ENCODE measurements at places on chromosomes 3 and 15.

GRCh38 chr15:38750786-38751185 is 186.2 kb upstream of the RASGRP1 start:
- no peak for DNase-seq

DNA sequence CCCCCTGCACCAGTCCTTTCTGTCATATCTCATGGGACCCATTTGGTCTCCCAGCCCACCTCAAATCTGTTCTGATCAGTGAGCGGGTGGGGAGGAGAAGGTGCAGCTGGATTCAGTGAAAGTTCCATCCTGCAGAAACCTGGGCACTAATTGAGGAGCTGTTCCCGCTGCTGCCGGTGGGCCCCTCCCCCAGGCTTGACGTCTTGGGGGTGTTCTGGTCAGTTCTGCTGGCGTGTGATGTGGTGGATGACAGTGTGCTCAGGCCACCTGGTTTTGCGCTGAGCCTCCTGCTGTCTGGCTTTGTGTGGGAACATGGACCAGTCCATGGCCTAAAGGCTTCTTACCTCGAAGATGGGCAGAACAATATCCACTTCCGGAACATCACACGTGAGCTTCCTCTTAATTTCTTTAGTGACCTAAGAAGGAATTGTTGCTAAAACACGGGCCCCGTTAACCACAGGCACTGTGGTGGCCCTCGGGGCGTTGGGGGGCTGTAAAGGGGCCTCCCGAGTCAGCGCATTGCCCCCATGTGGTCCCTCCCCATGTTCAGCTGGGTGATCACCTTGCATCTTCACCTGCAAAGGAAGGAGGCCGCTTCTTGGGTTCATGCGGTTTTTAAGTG is 59.7 kb downstream of the RGMA start:
- no peak for DNase-seq

GRCh38 chr3:72629191-72629631 is 219.0 kb downstream of the SHQ1 start:
- peak; percentile 13 for DNase-seq

GRCh38 chr3:27130796-27131195 is 238.4 kb downstream of the NEK10 start:
- no peak for DNase-seq

DNA sequence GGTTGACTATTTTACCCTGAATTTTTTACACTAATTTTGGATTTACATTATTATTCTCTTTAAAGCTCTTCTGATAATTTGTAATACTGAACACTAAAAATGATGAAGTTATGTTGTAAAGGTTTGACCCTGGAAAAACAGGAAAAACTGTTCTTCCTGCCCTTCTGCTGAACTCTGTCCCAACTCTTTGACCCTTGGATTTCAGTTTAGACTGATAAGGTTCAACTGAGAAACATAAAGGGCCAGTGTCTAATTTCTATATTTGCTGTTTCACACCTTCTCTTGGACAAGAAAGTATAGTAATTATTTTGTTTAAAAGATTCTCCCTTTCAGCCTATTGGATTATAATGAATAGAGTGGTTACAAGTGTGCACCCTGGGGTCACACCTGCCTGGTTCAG is 12.8 kb upstream of the TMOD3 start:
- DNase-seq, result no peak

GRCh38 chr15:25655207-25655948 is 207.7 kb downstream of the ATP10A start:
- DNase-seq, result no peak

- DNase-seq, result peak; percentile 13
Observed at GRCh38 chr3:136979684-136980083, 21.9 kb downstream of the IL20RB start.

DNA sequence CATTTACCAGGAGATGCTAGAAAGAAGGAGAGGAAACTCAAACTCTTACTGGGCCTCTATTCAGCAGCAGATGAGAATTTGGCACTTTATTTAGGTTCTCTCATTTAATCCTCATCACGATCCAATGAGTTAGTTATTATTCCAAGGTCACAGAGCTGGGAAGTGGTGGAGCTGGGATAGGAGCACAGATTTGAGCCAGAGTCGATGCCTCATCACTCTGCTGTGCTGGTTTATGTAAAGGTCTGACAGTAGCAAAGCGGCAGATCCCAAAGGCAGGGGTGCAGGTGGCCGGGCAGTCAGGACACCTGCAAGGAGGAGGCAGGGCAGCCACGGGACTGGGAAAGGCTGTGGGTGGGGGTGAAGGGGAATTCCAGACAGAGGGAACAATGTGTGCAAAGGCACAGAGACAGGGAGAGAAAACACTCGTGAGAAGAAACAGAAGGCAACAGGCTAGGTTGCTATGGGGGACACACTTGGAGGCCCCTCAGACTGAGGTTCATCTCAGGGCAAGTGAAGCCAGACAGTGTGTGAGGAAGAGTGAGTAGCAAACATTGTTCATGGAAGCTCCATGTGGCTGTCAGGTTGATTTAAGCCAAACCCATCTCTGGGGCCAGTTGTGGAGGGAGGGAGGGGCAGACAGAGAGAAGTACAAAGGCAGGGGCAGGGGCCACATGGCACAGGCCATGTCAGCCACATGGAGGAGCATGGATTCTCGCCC is 26.8 kb downstream of the RAB6B start:
- DNase-seq, result no peak

DNA sequence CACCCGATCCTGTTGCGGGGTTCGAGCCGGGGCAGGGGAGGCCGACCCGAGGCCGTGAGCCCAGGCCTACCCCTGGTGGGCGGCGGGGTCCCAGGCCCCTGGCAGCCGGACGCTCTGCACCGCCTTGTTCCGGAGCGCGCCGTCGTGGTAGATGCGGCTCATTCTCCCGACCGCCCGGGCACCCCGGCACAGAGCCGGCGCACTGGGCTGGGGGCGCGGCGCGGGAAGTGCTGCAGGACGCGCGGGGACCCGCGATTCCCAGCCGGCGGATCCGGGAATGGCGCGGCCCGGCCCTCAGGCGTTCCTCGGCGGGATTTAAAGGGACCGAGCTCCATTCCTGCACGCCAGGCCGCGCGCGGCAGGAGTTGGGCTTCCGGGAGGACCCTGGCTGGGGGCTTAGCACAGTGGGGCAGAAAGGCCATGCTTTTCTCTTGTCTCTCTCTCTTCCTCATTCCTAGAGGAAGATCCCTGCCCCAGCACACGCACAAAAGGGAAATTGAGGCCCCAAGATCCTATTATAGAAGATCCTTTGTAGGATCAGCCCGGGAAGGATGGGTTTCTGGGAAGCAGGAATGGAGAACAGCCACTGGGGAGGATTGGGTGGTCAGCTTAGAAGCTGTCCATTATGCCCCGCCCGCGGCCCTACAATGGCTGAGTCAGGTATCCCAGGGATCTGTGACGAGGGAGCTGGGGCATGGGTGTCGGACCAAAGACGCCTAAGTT is at the start of gene ARPIN:
TSS of gene ARPIN (minus strand) at position 279 of the 723 bp plus-strand sequence. CDS start at position 162, 117 bp downstream.
- no peak for DNase-seq

Data from kidney glomerular epithelial cell (primary cell).